H1 (cell line): ENCODE measurements at places on chromosomes 2 and 18. TPM values are rescaled to one million over a fixed set of nuclear protein-coding genes. Genes with fewer than 3 reads are reported as not detected.

The PLCL1 gene
- not detected in 2 replicates for total RNA-seq

DNA sequence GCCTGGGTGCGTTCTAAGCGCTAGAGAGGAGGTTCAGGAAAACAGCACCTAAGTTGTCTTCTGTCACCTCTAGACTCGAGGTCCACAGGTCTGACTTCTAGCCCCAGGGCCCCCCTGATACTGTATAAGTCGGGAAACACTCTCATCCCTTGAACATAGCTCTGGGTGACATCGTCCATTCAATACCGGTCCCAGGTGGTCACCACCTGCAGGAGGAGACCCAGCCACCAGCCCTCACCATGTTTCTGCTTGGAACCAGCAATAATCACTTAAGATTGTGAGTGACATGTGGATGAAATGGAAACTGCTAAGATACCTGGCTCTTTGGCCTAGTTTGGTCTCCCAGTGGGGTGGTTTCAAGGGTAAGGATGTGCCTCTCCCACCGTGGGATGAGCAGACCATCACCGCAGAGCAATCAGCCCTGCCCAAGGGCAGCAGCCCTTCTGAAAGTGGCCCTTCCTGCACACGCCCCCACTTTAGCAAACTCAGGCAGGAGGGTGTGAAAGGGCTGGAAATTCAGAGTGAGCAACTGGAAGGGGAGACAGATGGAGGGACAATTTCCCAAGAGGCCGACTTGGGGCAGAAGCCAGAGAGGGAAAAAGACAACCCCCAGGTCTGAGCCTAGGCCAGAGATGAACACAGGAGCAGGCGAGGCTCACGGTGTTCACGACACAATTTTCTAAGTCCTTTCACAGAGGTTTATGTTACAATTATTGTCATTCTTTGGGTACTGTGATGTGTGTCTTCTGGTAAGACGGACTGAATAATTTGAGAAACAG, 95.2 kb downstream of the ZNF516 start:
- DNase-seq: no peak

DNA sequence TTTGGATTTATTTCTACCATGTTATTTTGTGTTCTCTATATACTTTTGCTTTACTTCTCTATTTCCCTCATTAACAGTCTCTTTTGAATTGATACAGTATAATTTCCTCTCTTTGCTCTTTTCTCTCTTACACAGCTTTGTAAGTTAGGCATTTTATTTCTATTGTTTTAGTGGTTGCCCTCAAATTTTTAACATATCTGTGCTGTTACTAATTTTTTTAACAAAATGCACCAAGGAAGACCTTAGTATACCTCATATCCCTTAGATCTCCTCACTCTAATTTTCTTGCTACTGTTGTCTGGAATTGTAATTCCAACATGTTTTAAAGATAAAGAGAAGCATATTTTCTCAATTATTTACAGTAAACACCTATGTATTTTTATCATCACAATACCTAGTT, 416.8 kb upstream of the SLC14A2 start:
- no peak for DNase-seq

DNA sequence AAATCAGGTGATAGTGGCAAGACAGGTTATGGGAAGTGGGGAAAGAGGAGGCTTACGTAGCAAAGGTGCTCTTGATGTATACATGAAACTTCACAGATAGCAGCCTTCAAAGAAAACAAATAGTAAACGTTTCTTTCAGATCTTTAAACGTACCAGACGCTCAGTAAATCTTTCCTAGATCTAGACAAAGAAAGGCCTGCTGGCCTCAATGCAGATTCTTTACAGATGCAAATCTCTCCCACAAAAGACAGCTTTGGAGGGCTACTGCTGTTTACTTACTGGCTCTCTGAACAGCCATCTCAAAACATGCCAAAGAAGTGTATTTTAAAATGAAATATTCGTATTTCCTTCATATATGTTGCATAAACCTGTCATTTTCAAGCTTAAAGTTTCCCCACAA, 1279.9 kb upstream of the NRXN1 start:
- no peak for DNase-seq

DNA sequence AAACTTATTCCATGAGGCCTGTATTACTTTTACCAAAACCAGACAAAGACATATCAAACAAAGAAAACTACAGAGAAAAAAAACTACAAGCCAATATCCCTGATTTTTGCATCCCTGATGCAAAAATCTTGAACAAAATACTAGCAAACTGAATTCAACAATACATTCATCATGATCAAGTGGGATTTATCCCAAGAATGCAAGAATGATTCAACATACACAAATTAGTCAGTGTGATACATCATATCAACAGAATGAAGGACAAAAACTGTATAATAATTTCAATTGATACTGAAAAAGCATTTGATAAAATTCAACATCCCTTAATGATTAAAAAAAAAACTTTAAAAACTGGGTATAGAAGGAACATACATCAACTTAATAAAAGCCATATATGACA, 106.8 kb downstream of the SLC39A10 start:
- DNase-seq: no peak

The IGFBP5 gene
- 2.0 and 2.5 TPM in 2 replicates for total RNA-seq

DNA sequence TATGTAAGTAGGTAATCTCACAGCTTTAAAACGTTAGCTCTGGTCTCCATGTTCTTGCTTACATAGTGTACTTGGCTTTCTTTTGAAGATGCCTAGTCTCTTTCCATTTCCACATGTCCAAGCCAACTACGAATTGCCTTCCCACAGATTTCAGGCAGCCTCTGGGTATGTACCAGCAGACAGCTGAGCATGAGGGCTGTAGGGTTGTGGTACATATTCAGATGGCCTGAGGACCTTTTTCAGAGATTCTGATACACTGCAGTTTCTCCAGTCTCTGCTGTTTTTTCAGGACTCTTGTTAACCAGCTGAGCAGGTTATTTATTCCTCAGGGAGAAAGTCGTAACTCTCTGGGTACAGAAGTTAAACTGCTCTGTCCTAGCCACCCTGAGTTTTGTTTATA, 3.1 kb upstream of the KCNJ13 start:
- DNase-seq: no peak

DNA sequence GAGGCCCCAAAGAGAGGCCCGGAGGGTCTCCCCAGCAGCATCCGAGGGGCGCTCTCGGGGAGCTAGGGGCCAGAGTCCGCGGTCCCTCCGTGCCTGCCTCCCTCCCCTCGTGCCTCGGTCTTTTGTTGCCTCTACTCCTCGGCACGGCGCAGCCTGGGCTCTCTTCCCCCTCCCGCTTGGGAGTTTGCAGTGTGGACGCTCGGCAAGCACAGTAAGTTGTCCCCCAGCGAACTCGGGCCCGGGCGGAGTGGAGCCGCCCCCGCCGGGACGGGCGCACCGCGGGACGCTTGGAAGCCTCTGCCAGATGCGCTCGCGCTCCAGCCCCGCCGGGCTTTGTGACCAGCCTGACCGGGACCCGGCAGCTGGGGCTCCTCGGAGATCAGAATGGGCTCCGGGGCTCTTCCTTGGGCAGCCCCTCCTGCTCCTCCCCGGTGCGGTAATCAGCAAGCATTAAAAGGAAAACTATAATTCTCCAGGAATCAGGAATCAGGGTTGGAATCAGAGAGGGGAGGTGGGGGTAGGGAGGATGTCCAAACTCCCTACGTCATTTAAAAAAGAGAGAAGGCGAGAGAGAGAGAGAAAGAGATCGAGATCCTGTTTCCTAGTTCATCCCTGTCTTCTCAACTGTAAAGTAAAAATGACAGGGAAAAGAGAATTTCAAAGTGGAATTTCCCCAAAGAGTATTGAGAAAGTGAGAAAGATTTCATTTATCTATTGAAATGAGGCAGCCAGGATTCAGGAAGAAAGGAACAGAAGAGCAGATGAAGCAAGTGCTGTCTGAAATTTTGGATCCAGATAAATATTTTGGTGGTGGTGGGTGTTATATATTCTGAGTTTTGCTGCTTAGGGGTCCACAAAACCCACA, 786 bp upstream of the TMEM200C start:
- DNase-seq: peak; percentile 80

DNA sequence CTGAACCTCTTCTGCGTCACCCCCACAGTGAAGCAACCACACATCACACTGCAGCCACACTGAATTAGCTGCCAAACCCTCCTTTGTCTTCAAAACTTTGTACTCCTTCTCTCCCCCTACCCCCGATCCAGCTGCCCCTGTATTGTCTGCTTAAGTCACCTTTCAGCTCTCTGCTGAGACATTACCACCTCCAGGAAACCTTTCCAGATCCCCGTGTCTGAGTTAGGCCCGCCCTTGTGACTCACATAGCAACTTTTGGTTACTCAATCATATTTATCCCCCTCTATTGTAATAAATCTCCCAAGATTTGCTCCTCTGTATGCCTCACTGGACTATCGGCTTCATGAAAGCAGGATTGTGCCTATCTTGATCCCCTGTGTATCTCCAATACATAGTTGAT, 82.8 kb upstream of the CDCA7 start:
- no peak for DNase-seq

DNA sequence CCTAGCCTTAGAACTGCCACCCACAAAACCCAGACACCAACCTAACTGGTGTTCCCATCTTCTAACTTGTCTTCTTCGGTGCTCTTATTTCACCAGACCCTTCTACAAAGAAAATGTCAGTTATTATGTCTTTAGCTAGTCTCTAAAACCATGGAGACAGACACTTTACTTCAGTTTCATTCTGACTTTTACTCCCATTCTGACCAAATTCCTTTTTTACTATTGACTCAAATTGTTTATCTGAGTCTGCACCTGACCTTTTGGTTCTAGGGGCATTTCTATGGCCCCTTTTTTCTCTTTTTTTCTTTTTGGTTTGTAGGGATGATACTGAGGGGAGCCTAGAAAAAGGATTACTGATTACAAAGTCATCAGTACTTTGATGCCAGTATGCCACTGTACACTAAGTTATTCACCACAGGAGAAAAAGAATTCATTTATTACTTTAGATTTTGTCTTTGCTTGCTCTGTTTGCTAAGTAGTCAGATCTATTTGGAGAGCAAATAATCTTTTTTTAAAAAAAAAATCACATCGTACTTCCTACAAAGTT, 6.8 kb upstream of the SLC1A4 start:
- DNase-seq: no peak

The FLACC1 gene
- 0.58 and 0.80 TPM in 2 replicates for total RNA-seq

DNA sequence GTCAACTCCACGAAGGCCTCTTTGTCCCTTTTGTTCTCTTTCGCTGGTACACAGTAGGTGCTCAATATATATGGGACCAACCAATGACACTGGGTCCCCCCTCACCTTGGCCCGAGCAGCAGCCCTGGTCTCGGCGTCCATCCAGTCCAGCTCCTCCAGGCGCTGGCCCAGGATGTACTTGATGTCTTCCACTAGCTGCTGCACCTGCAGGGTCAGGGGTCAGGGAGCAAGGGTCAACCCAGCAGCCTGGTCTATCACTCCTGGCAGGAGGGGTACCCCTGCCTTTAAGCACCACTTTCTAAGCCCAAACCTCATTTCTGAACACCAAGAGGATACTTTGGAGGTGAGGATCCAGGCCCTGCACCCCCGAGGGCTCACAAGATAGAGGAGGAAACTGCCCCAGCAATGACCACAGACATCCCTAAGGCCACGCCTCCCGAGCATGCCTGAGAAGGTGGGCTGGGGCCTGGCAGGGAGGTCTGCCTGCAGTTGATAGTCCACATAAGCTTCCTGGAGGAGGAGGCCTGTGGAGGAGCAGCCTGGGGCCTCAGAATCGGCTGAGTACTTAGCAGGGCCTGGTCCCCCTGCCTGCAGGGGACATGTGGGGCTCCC, 4.2 kb downstream of the ECEL1 start:
- no peak for DNase-seq

- no peak for DNase-seq
Measured at GRCh38 chr2:43343573-43344304, 117.3 kb upstream of the ZFP36L2 start.

The FRZB gene
- total RNA-seq: 4.6 and 4.7 TPM in 2 replicates

DNA sequence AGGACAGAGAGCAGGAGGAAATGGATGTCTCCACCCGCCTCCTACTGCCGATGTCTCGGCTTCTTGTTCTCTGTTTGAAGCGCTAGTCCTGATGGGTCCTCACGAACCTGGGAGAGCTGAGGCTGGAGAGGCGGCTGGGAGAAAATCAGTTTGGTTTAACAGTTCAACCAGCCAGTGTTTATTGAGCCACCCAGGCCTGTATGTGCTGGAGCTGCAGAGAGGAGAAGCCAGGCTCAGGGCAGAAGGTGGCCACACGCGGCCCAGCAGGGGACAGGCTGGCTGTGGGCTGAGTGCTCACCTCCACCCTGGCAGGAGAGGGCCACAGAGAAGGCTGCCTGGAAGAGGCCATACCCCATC, 202.1 kb downstream of the CYP26B1 start:
- no peak for DNase-seq

- no peak for DNase-seq
Measured at GRCh38 chr2:53378791-53379190, 388.8 kb upstream of the CHAC2 start.

GRCh38 chr18:54616220-54616848, 25.3 kb downstream of the DYNAP start:
- no peak for DNase-seq

The HRH4 gene
- not detected in 2 replicates for total RNA-seq

- DNase-seq: peak; percentile 88
Measured at GRCh38 chr18:76803814-76804213, 18.5 kb upstream of the ZNF236 start.

GRCh38 chr18:45169610-45170009, 445.7 kb upstream of the SLC14A2 start:
- no peak for DNase-seq

DNA sequence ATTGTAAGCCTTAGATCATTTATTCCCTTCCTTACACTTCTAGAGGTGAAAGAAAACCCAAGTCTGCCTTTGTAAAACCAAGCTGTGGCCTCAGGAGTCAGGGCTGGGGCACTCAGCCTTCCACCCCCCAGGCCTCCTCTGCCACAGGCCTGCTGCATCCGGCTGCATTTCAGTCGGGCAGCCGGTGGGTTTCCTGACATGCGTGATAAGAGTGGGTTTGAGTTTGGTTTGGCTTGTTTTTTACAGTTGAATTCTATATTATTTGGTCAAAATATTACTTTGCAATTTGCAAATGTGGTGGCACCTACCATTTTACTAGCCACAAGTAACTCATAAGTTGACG, 42.4 kb downstream of the ADI1 start:
- DNase-seq: no peak

The ERCC3 gene
- 48.9 and 52.3 TPM in 2 replicates for total RNA-seq

DNA sequence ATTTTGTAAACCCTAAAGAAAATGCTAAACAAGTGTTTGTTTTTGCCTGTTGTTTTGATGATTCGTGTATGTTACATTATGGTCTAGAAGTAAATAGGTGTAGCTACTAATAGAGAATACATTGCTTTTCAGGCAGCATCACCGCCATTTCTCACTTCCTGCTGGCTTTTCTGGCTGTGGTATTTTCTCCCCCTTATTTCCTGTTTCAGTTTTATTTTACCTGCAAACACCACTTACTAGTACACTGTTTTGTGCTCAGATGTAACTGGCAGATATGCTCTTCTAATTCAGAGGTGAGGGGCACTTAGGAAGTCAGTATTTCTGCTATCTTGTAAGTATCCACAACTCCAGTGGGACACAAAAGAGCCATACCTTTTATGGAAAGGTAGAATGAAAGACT, 38.1 kb upstream of the SLC3A1 start:
- no peak for DNase-seq

The CXCR1 gene
- not detected in 2 replicates for total RNA-seq

GRCh38 chr2:102399499-102400141, 23.3 kb upstream of the IL18RAP start:
- no peak for DNase-seq
